ENCODE measurements at places on chromosomes 5 and 9.

GRCh38 chr9:89353989-89354388 is 35.7 kb downstream of the SECISBP2 start:
- no peak for DNase-seq

GRCh38 chr5:120454094-120454798 is 9.9 kb upstream of the PRR16 start:
- no peak for DNase-seq

DNA sequence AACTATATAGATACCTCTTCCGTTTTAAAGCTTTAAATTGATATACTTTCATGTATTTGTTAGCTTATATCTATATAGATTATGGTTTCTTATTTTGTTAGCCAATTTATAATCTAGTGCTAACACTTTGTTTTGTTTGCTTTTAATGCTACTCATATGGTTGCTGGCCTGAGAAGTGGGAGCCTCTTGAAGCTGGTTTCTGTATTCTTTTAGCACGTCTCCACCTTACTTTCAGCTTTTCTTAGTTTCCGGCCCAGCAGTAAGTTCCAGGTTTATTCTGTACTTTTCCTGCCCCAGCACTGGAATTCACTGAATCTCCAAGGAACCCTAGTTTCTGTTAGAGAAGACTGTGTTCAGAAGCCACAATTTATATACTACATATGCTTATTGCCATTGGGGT is 458.9 kb downstream of the PRR16 start:
- DNase-seq = no peak

DNA sequence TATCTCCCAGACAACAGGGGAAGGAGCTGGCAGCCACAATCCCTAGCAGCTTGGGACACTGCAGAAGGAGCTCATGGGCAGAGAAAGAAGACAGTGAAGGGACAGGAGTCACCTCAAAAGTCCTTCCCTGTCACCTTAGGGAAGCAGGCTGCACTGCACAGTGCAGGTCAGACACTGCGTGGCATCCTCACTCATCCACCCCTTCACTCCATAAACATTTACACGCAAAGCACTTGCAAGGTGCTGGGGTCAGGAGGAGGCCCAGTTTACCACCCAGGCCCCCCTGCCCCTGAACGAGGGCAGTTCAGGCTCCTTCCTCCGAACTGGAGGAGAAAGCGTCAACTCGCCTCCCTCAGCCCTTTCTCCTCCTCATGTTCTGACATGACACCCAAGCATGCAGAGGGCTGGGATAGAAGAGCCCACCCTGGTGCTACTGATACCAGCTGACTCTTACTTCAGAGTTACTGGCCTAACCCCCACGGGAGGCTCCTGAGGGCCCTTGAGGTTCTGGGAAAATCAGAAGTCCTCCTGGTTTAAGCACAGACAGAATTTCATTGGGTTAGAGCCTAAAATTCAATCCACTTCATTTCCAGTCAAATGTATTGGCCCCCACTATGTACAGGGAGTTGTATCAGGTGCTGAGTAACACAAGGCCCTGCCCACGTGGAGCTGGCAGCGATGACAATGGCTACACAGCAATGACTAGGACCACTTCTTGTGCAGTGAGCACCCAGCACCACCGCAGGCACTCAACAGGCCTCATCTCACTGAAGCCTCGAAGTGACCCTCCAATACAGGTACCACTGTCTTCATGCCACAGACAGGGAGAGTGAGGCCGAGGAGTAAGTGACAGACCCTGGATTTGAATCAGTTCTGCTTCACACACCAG is 70.4 kb downstream of the RAPGEF1 start:
- no peak for DNase-seq

- DNase-seq = no peak
These were observed 174.6 kb downstream of the ADAMTS6 start for GRCh38 chr5:65307088-65307487.

DNA sequence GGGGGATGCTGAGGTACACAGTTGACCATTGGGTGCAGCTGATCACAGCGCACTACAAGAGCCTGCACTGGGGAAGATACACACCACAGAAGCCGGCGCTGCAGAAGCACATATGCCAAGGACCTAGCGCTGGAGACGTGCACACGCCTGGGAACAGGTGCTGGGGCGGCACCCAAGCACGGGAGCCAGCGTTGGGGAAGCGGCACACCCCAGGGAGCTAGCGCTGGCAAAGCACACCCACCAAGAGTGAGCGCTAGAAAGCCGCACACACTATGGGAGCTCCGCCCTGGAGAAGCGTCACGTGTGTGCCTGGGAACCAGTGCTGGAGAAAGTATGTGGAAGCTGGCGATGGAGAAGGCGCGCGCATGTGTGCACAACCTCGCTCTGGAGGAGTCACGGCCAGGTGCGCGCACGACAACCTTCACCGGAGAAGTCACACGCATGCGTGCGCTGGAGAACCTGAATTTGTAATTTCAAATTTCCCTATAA is 4.5 kb downstream of the FANCC start:
- DNase-seq = no peak

DNA sequence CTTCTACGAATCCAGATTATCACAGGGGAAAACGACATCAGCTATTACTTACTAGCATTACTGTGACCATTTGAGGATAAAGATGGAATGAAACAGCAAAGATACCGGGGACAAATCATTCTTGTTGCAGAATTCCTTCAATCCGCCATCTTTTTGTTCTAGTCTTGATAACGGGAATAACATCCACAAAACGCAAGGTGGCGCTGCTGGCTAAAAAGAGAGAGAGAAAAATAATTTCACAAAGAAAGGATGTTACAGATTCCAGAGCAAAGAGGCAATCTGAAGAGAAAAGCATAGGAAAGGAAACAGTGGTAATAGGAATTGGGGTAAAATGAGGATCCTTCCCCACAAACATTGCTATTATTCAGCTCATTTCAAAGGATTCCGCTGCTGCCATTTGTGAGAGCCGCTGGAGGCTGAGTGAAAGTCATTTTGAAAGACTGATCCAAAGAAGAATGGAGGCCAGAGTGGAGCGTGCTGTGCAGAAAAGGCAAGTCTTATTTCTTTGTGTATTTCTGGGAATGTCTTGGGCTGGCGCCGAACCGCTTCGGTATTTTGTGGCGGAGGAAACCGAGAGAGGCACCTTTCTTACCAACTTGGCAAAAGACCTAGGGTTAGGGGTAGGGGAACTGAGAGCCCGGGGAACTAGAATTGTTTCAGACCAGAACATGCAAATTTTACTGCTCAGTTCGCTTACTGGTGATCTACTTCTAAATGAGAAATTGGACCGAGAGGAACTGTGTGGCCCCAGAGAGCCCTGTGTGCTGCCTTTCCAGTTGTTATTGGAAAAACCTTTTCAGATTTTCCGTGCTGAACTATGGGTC is at the start of gene PCDHB7:
PCDHB7 (plus strand) TSS at position 264 of the 824 bp plus-strand sequence; CDS start at position 456, 192 bp downstream.
- no peak for DNase-seq

DNA sequence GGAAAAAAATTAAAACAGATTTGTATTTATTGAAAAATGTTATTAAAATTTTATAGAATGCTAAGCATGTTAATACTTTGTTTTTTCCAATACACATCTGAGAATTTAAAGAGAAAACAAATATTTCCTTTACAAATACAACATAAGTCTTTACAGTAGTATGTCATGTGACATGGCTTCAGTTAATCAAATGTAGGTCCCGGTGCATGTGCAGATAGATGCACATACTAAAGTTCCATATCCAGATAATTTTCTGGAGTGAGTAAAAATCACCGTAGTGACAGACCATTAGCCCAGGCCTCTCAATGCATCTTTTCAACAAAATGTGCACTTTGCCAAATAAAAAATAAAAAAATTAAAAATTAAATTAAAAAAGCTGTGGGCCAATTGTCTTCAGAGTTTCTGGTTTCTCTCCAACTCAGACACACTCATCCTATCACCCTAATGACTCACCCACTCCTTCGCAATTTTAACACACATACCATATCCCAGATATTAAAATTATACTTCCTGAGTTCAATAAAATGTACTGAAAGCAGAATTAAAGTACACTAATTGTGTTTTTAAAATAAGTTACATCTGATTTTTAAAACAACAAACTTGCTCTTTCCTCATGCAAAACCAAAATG is 508.1 kb downstream of the NR2F1-AS1 start:
- DNase-seq = no peak

GRCh38 chr9:85332487-85332886 is 409.3 kb downstream of the AGTPBP1 start:
- no peak for DNase-seq

GRCh38 chr5:134003817-134004625 is 754 bp downstream of the VDAC1 start:
- DNase-seq = no peak

DNA sequence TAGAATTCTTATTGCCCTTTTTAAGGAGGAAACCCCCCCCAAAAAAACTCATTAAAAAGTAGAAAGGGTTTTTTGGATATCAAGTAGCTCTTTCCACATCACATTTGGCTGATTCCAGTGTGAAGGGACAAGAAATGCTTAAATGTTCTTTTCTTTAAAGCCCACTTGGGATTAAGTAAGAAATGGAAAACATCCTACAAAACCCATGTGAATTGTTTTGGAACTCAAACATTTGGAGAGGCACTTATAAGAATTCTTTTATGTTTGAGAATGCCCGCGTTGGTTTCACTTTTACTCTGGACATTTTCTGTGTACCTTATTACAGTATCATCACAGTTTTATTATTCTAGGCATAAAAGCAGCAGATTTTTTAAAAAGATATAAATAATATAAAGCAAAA is 301.1 kb upstream of the ACTBL2 start:
- DNase-seq = no peak

GRCh38 chr9:137085920-137086530 is 760 bp upstream of the MAN1B1 start:
- DNase-seq = no peak

DNA sequence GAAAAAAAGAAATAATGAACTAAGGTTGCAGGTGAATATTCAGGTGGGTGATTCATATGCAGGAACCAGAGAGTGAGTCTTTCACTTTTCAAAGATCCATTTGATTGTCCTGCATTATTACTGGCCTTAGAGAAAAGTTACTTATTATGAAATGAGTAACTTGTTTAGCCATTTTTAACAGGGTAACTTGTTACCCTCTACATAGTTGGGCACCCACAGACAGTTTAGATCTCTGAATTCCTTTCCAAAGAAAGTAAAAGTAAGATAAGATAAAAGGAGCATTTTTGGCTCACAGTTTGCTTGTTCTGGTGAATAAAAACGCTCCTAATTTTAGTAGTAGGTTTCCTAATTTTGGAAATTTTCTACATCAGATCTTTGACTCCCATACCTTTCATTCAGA is 54.1 kb upstream of the DAB2 start:
- no peak for DNase-seq

- no peak for DNase-seq
These were observed 28.5 kb upstream of the KIF4B start for GRCh38 chr5:154984946-154985516.

GRCh38 chr5:80761966-80762365 is 107.2 kb upstream of the DHFR start:
- no peak for DNase-seq

DNA sequence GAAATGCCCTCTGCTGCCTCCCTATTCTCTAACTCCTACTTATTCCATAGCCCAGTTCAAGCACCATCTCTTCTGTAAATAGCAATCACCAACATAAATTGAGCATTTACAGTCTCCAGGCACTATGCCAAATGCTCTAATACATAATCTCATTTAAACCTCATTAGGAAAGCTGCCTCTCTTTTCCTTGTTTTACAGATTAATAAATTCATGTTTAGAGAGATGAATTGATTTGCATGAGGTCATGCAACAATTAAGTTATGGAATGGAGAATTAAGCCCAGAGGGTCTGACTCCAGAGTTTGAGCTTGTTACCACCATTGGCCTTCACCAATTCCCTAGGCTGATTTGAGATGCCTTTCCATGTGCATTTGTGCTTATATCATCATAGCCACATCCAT is 23.4 kb upstream of the RFX3 start:
- DNase-seq = no peak

- no peak for DNase-seq
These were observed 82.2 kb upstream of the NFIB start for GRCh38 chr9:14396171-14396570.

- DNase-seq = no peak
These were observed 25.4 kb downstream of the SOX30 start for GRCh38 chr5:157626831-157627230.

DNA sequence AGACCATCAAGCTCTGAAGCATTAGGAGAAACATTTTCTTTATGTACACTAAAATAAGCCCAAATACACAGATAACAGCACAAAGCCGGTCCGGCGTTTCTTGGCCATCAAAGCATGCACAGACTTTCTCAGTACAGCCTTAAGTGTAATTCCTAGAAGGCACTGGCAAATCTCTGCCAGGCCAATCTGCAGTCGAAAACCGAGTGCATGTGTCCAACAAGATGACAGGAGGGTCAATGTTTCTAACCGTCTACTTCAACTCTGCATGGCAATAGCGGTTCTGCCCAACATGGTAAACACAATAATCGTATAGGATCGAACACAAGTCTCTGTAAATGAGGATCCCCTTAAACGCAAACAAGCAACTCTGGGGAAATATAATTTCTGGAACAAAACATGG is 1.1 kb downstream of the ARL15 start:
- DNase-seq = no peak

GRCh38 chr5:61055434-61056006 is 106.7 kb downstream of the SMIM15 start:
- no peak for DNase-seq

DNA sequence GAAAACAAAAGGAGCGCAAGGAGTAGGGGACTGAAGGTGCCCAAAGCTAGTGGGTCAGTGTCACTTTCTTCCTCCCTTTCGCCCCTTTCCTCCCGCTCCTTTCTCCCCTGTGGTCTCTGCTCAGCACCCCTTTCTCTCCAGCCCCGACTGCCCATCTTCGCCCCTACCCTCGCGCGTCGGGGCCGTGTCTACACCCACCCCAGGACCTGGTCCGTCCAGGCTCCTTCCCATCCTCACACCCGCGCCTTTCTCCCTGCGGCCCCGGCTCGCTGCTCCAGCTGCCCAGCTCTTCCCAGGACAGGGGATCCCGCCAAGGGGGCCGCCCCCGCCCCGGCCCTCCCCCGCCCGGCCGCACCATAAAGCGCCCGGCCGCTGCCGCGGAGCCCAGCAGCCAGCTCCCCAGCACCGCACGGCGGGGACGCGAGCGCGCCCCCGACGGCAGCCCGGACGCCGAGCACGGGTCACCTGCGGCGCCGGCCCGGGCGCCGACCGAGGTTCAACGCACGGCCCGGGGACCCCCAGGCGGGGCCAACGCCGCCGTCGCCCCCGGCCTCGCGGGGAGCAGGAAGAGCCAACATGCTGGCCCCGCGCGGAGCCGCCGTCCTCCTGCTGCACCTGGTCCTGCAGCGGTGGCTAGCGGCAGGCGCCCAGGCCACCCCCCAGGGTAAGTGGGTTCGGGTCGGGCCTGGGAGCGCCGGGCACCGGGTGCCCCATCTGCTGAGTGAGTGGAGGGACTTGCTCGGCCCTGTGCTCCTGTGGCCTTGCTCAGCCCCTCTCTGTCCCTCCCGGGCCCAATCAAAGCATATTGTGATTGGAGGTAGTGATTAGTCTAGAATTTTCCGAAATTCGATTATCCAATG is at the start of gene THBS4:
THBS4 (plus strand) TSS at position 387 of the 860 bp plus-strand sequence; CDS start at position 577, 190 bp downstream.
- no peak for DNase-seq

GRCh38 chr5:94968507-94969095 is 316.3 kb downstream of the MCTP1 start:
- DNase-seq = no peak

GRCh38 chr9:3903273-3903672 is 377.5 kb upstream of the RFX3 start:
- DNase-seq = no peak

Measured in CD4-positive, alpha-beta T cell (primary cell).